ENCODE measurements at places on chromosomes 16 and 17.

DNA sequence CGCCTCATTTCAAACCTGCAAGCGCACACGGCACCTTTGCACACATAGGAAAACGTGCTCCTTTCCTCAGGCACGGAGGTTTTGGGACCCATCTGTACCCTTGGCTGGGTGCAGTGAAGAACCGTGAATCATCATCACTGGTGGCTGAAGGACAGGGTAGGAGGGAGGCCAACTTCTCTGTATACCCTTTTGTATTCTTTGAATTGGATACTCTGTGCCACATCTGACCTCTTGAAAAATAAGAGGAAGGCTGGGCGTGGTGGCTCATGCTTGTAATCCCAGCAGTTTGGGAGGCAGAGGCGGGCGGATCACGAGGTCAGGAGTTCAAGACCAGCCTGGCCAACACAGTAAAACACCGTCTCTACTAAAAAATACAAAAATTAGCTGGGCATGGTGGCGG is 11.7 kb downstream of the GPRC5B start:
- no peak for DNase-seq

- DNase-seq: no peak
Observed at GRCh38 chr16:71357681-71358080, 842 bp upstream of the CALB2 start.

DNA sequence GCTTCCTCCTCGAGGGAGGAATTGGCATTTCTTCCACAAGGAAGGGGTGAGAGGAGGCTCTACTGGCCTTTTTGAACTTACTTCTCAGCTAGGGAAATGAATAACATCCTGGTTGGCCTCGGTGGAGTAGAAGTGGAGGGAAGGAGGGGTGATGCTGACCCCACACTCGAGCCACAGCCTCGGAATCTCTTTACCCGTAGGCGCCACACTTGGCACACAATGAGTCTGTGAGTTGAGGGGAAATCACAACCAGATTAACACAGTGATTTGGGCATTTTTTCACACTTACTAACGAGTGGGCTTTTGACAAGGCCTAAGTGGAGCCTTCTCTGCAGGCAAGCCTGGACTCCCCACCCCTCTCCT is 47.3 kb upstream of the TBX2 start:
- no peak for DNase-seq

- DNase-seq: no peak
Observed at GRCh38 chr17:77061669-77062068, 79.1 kb upstream of the SEC14L1 start.

GRCh38 chr16:87076950-87077749 is 240.0 kb downstream of the C16orf95 start:
- DNase-seq: no peak

- DNase-seq: no peak
Observed at GRCh38 chr17:38589462-38590114, 16.2 kb downstream of the SRCIN1 start.

DNA sequence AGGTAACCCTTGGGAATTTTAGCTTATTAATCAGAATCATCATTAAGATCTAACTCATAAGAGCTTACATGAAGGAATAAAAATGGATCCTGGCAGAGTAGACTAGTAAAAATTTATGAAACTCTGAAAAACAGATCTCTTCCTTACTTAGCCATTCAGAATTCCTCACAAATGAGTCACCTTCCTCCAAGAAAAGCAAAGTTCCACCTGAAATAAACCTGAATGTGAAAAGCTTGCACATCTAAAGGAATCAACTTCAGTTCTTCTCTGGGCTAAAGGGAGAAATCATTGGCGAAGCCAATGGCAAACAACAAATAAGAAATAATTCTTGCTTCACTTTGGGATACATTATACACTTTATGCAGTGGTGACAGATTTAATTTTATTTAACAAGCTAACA is 22.7 kb downstream of the MYO1D start:
- DNase-seq: no peak

- DNase-seq: no peak
Observed at GRCh38 chr16:84918006-84918909, 93.1 kb downstream of the ZDHHC7 start.

GRCh38 chr16:3444032-3444388 is 530 bp downstream of the NAA60 start:
- DNase-seq: no peak

- no peak for DNase-seq
Observed at GRCh38 chr17:19487024-19487600, 46.5 kb upstream of the SLC47A1 start.

GRCh38 chr17:14143688-14144087 is 74.4 kb downstream of the COX10 start:
- no peak for DNase-seq

- no peak for DNase-seq
Observed at GRCh38 chr16:85285681-85286065, 173.4 kb upstream of the CIBAR2 start.

GRCh38 chr17:7327056-7327455 is 2.1 kb downstream of the NEURL4 start:
- DNase-seq: no peak

GRCh38 chr16:23865853-23866252 is 30.1 kb downstream of the PRKCB start:
- no peak for DNase-seq

- no peak for DNase-seq
Observed at GRCh38 chr16:78843978-78844377, 744.5 kb downstream of the WWOX start.

DNA sequence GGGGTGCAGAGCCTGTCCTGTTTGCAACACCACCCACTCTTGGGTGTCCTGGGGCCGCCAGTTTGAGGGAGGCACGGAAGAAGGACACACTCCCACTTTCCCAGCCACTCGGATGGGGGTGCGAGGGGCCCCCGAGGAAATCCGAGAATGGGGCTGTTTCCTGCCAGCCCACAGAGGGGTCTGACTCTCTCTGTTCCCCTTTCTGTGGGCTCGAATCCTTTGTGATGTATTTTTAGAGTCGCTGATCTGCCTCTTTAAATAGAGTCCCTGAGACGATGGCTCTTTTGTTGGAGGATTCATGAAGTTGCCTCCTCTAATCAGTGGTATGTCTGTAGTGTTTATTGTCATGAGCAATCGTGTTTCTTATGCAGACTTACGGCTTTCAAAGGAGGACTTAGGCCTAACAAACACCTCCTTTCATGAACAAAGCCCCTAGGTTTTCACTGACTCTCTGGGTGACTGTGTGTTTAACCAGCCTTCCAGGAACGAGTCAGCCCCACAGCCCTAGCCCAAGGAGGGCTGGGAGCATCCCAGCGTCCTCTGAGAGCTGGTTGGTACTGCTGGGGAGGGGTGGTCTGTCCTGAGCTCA is 29.1 kb downstream of the CIBAR2 start:
- no peak for DNase-seq

GRCh38 chr17:45332989-45333701 is 16.3 kb upstream of the MAP3K14 start:
- no peak for DNase-seq

- DNase-seq: no peak
Observed at GRCh38 chr17:38861399-38861843, 7.9 kb upstream of the RPL23 start.

- no peak for DNase-seq
Observed at GRCh38 chr16:85005285-85006069, 5.9 kb downstream of the ZDHHC7 start.

- DNase-seq: no peak
Observed at GRCh38 chr16:80972611-80973010, 34.1 kb downstream of the CMC2 start.

DNA sequence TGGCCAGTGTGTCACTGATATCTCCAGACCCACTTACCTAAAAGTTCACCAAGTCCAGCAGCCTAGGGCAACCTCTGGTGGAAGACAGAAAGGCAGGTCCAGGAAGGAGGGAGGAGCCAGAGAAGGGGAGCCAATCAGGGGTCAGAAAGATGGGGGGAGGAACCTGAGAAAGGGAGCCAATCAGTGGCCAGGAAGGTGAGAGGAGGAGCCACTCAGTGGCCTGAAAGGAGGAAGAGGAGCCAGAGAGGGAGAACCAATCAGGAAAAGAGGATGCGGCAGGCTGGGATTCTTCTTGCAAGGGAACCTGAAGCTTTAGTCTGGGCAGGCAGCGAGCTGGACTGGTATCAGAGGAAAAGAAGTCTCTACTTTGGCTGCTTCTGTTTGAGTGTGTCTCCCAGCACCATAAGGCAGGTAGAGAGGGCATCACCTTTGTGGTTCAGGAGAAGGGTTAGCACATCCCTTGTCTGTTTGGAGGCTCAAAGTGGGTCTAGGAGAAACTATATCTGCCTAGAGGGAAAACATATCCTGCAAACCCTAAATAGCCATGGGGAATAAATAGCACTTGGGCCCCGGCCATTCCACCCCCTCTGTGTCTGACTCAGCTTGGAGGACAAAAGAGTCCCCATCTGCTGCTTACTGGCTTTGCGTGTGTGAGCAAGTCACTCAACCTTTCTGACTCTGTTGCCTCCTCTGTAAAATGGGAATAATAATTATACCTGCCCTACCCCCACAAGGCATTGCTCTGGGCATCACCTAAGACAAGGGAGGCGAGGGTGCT is 43.4 kb upstream of the CRHR1 start:
- no peak for DNase-seq

Data from activated CD8-positive, alpha-beta memory T cell treated with anti-CD3 and anti-CD28 coated beads for 1 hour (primary cell).